ENCODE measurements at places on chromosomes 3 and 15.

DNA sequence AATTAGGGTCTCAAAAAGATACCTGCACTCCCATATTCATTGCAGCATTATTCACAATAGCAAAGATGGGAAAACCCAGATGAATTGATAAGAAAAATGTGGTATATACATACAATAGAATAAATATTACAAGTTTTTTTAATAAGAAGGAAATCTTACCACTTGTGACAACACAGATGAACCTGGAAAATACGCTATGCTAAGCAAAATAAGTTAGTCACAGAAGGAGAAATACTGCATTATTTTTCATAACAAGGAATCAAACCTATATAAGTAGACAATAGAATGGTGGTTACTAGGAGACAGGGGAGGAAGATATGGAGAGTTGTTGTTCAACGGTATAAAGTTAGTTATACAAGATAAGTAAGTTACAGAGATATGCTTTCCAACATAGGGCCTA, 130.0 kb downstream of the GSK3B start:
- no peak for DNase-seq

- DNase-seq: no peak
These were observed 156.7 kb downstream of the TMCO5A start for GRCh38 chr15:38091078-38091645.

- DNase-seq: no peak
These were observed 140.3 kb downstream of the TBC1D5 start for GRCh38 chr3:17602126-17602525.

GRCh38 chr3:120419797-120420196, 31.0 kb downstream of the FSTL1 start:
- DNase-seq: no peak

DNA sequence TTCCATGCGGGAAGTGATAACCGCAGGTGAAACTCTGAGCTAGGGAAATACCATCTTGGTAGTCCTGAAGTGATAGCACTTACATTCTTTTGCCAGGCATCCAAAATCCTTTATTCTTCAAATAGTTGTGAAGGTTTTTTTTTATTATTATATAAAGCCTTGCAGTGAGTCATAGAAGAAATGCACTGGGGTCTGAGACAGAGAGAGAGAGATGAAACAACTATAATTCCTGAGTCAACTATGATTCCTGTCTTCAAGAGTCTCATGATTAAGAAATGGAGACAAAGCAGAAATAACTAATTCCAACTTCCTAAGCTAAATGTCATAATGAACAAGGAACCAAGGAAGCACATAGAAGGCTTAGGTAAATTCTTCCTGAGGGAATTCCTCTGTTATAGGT, 495.6 kb downstream of the LPP start:
- DNase-seq: no peak
